Fibroblast of gingiva (primary cell): ENCODE measurements at places on chromosomes 12 and 14.

DNA sequence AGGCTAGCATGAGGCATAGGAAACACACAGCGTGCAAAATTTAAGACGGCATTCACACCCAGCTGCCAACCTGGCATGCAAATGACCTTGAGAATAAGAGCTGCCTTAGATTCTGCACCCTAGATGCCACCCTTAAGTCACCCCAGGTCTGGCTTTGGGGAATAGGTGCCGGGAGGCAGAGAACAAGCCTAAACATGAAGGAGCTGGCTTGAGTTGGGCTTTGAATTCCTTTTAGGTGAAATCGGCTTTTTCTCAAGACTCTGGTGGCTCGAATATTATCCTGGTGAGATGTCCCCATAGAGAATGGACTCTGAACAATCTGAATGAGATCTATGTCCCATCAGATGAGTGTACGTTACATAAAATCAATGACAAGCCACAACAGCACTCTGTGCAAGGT lies 1090.5 kb downstream of the VRK1 start:
- DNase-seq = no peak

DNA sequence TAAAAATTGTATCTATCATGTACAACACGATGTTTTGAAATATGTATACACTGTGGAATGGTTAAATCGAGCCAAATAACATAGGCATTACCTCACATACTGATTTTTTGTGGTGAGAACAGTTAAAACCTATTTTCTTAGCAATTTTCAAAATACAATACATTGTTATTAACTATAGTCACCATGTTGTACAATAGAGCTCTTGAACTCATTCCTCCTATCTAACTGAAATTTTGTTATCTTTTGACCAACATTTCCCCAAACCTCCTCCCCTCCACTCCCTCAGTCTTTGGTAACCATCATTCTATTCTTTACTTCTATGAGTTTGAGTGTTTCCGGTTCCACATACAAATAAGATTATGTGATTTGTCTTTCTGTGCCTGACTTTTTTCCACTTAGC lies 6.8 kb upstream of the SLC38A2 start:
- no peak for DNase-seq

- no peak for DNase-seq
Measured at GRCh38 chr14:99938376-99938775, 126.8 kb upstream of the EVL start.

DNA sequence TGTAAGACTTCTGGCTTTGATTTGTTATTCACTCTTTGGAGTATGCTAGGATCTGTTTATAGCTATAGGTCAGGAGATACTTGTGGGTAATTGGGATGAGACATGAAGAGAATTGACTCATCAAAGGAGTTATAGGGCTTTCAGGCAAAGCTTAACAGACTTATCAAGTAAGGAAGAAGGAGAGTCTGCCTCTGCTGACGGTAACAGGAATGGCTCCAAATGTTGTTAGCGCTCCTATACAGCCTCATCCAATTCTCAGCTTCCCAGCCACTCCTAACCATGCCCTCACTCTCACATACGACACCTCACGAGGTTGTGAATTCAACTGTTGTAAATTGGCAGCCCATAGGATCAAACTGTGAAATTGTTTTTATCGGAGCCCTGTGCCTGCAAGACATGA lies 140.5 kb downstream of the KCNA5 start:
- no peak for DNase-seq

DNA sequence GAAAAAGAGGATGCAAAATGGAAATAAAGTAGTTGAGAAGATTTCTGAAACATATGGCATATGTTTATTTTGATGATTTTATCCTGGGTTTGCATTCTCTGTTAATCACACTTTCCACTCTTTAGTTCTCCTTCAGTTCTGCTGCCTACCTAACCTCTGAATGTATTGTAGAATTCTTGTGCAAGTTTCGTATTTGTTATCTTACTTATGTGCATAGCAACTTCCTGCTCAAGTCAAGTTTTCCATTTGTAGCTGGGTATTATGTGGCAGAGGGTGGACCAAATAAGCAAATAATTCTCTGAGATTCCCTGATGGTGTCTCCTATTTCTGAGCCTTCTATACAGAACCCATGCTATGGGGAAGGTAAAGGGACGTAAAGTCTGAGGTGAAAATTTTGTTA lies 381.6 kb downstream of the FOXG1 start:
- DNase-seq = peak; percentile 13

DNA sequence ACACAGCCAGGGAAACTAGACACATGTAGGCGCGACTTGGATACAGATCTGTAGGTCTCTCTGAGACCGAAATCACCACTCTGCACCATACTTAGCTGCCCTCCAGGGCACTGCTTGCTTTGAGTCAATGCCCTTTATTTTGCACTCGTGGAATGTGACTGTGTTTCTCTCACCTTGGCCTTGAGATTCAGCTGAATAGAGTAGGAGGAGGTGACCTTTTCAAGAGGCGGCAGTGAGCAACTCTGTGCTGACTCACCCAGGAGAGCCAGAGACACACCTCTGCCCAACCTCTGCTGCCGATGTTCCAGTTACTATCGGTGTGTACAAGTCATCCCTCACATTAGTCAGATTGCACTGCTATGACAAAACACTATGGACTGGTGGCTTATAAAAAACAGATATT lies 583.4 kb downstream of the VRK1 start:
- no peak for DNase-seq

GRCh38 chr12:108734200-108734906 lies 3.0 kb upstream of the CORO1C start:
- DNase-seq = peak; percentile 68
